ENCODE measurements at places on chromosomes 7 and 10. TPM values are rescaled to one million over a fixed set of nuclear protein-coding genes. Genes with fewer than 3 reads are reported as not detected.
A peak's percentile ranks its signal among the peaks of the same experiment; 100 is the strongest.

Gene PDLIM1
- 140 TPM for total RNA-seq

Gene LRWD1
- 10.9 TPM for total RNA-seq

Gene NUTM2A
- 0.81 TPM for total RNA-seq

Gene ATRNL1
- 24.6 TPM for total RNA-seq

Gene MACC1
- total RNA-seq = 0.56 TPM

Gene CLEC2L
- total RNA-seq = not detected

Gene PNLIPRP3
- total RNA-seq = 1.1 TPM

DNA sequence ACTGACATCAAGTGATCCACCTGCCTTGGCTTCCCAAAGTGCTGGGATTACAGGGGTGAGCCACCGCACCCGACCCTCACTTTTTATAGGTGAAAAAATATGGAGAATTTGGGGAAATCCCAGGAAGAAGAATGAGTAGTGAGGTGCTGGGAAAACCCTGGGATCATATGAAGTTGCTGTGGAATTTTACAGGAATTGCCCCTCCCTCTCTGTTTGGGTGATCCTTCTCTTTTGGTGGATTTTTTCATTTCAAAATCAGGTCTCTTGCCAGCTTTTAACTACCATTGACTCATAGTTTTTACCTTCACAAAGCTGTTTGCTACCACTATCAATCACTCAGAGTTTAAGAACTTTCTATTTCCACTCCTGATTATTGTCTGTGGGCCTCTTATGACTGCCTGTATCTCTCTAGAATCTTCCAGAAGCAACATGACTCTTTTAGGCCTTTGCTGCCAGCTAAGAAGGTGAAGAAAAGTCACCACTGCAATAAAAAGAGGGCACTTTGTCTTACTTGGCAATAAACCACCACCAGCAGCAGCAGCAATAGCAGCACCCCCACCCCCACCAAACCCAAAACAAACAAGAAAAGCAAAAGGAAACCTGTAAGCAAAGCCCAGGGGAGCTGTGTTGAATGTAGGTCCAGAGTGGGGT is 4.0 kb upstream of the GIMAP8 start:
- H3K27me3 ChIP-seq = no peaks in the 10 kb centered on the region
- H3K4me1 ChIP-seq = no peaks in the 10 kb centered on the region
- DNase-seq = no peak

- no peak for DNase-seq
- peaks cover 33% of the 10 kb centered on the region for H3K4me1 ChIP-seq
- H3K27ac ChIP-seq = no peak overlapping the region
- peaks cover 20% of the 10 kb centered on the region for H3K27me3 ChIP-seq
- H3K36me3 ChIP-seq = no peaks in the 10 kb centered on the region
These were observed 5.1 kb upstream of the ELFN1 start for GRCh38 chr7:1664711-1665548.

DNA sequence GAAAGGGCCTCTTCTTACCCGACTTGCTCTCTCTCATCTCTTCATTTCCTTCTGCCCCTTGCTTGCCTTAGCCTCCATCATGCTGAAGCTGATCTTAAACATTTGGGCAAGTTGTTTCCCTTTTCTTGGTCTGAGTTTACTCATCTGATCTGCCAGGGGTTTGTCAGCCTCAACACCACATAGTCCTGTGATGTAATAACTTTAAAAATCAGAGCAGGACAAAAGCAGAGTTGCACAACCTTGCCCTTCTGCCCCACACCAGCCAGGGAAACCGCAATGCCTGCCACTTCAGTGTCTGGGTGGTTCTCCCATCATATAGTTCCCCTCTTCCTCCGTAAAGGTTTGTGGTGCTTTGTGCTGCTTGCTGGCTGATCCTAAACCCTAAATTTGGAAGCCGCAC is 9.9 kb upstream of the LIPM start:
- no peaks in the 10 kb centered on the region for H3K36me3 ChIP-seq
- H3K4me3 ChIP-seq = no peak overlapping the region
- no peaks in the 10 kb centered on the region for H3K27me3 ChIP-seq

DNA sequence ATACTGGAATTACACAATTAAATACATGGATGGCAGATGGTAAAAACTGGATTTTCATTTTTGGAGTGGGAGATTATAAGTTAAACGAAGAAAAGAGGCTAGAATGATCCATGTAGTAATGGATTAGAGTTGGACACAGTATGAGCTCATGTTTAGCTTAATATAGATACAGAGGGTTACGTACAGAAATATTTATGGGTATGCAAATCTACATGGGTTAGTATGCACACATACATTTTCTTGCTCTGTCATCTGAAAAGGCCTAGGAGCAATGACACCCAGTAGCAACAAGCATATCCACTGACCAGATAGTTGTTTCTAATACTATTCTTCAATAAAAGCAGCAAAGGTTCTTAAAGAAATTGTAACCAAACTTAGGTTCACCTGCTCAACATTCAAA is 366.4 kb downstream of the SEMA3D start:
- no peaks in the 10 kb centered on the region for H3K36me3 ChIP-seq
- H3K27me3 ChIP-seq = no peaks in the 10 kb centered on the region
- no peak overlapping the region for H3K4me3 ChIP-seq
- H3K27ac ChIP-seq = no peak overlapping the region
- no peak for DNase-seq
- peaks cover 12% of the 10 kb centered on the region for H3K4me1 ChIP-seq

DNA sequence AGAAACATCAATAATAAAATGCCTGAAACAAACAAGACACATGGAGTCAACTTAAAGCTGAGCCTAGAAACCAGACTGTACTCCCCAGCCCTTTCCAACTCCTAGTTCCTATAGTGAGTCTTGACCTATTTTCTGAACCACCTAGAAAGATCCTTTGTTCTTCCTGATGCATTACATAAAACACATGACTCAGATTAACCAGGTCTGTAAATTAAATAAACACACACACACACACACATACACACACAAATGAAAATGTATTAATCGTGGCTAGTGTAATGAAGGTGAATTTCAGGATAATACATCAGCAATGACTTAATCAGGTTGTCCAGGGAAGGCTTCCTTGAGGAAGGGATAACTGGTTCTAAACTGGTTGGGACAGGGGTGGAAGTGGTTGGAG is 104.7 kb downstream of the ST8SIA6 start:
- DNase-seq = no peak
- H3K27me3 ChIP-seq = no peaks in the 10 kb centered on the region
- no peak overlapping the region for H3K27ac ChIP-seq
- H3K4me3 ChIP-seq = no peak overlapping the region
- no peaks in the 10 kb centered on the region for H3K36me3 ChIP-seq
- no peaks in the 10 kb centered on the region for H3K4me1 ChIP-seq

DNA sequence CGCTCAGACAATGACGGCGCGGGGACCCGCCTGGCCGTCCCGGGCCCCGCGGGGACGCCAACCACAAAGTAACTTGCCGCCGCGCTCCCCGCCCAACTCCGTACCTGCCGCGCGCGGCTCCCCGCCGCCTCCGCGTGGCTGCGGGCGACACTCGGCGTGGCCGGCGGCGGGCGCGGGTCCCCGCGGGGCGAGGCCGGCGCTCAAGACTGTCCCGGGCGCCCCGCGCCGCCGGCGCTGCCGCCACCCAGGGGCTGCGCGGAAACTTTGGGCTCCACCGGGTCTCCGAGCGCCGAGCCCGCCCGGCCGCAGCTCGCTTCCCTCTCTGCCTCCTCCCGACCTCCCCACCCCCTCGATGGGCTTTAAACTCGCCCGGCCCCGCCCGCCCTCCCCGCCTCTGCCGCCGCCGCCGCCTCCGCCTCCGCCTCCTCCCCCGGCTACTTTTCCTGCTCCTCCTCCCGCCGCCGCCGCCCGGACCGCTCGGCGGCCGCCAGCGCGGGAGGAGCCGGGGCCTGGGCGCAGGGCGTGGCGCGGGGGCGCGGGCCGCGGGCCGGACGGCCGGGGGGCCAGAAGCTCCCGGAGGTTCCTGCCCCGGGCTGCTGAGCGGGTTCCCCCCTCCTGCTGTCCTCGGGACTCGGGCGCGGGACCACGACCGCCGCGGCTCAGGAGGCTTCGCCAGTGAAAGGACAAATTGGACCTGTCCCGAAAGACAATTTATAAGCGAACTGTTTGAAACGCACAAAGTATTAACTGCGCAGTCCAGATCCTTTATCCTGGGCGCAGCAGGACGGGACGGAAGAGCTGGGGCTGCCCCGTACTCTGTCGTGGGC is 10.6 kb upstream of the GRB10 start:
- no peaks in the 10 kb centered on the region for H3K36me3 ChIP-seq
- H3K4me3 ChIP-seq = peak overlapping the region; percentile 73
- DNase-seq = no peak
- peak overlapping the region; percentile 72 for H3K27ac ChIP-seq

DNA sequence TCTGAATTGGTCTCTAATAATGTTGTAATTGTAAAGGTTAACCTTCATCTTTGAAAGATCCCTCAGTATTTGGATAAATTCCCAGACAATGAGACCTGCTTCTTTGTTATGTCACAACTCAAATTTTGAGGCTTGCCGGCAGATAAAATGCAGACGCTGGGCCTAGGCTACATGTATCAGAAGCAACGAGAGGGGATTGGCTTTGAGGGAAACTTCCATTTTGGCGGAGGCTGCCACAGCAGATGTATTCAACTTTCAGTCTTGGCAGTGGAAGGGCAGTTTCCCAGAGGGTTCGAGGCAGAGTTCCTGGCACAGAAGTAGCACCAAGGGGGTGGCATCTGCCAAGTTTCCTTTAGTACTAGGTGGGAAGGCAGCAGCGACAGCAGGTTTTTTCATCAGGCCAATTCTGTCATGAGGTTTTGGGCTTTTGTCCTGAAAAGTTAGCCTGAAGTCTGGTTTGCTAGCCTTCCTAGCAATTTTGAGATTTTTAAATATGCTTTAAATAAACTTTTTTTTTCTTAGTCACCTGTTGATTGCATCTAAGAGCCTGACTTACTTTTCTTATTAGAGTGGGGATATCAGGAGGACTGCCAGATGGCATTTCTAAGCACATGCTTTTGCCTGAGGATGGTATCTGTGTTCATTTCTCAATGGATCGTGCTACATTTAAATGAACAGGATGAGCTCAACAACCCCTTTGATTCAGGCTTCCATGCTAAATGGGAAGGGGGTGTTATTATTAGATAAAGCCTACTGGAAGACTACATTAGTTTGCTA is 89.5 kb upstream of the FAM3C start:
- H3K27ac ChIP-seq = no peak overlapping the region
- no peaks in the 10 kb centered on the region for H3K27me3 ChIP-seq
- H3K4me3 ChIP-seq = peak overlapping the region; percentile 34
- no peaks in the 10 kb centered on the region for H3K4me1 ChIP-seq

- H3K4me1 ChIP-seq = no peaks in the 10 kb centered on the region
- no peaks in the 10 kb centered on the region for H3K27me3 ChIP-seq
- no peak overlapping the region for H3K4me3 ChIP-seq
- no peak for DNase-seq
These were observed 5.7 kb upstream of the GLCCI1 start for GRCh38 chr7:7962851-7963250.

- no peak overlapping the region for H3K4me3 ChIP-seq
- H3K27me3 ChIP-seq = no peaks in the 10 kb centered on the region
- H3K27ac ChIP-seq = no peak overlapping the region
- H3K36me3 ChIP-seq = no peaks in the 10 kb centered on the region
- DNase-seq = no peak
These were observed 368 bp upstream of the SVOPL start for GRCh38 chr7:138701537-138701923.

GRCh38 chr7:45574669-45575500 is 717 bp downstream of the ADCY1 start:
- no peaks in the 10 kb centered on the region for H3K4me1 ChIP-seq
- no peak overlapping the region for H3K27ac ChIP-seq
- no peaks in the 10 kb centered on the region for H3K36me3 ChIP-seq
- no peak for DNase-seq
- peak overlapping the region; percentile 56 for H3K4me3 ChIP-seq

All from thoracic aorta (tissue), 2 donors.